ENCODE measurements at places on chromosomes 1 and 21.

GRCh38 chr1:44677201-44677766 is 2.8 kb downstream of the ARMH1 start:
- DNase-seq, result no peak

DNA sequence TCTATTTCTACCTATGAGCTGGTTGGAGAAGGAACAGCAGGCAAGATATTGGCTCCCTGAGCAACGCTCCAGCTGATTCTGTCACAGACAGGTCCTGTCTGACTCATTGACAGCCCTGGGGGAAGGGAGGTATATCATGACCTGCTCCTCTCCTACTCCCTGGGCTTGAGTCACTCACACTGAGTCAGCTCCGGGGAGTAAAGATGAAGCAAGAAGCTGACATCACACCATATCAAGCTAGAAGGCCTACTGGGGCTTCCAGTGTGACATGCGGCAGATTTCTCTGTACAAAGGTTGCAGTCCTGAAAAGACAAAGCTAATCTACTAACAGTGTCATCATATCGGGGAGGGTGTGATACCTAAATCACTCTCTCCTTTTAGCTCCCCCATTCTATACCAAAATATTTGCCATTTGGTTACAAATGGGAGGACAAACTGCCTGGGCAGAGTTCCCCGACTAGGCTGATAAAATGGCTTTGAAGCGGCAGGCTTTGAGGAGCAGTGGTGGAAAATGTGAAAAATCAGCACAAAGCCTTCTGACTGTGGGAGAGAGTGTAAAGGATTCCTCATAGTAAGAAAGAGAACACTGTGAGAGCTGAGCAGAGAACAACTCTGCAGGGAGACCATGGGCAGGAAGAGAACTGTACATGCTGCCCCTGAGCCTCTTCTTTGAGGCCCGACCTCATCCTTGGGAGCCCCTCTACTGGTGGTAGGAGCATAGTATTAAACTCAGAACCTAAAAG is 15.5 kb downstream of the PI4KB start:
- no peak for DNase-seq

GRCh38 chr1:212218065-212218464 is 67.1 kb upstream of the PPP2R5A start:
- DNase-seq, result no peak

DNA sequence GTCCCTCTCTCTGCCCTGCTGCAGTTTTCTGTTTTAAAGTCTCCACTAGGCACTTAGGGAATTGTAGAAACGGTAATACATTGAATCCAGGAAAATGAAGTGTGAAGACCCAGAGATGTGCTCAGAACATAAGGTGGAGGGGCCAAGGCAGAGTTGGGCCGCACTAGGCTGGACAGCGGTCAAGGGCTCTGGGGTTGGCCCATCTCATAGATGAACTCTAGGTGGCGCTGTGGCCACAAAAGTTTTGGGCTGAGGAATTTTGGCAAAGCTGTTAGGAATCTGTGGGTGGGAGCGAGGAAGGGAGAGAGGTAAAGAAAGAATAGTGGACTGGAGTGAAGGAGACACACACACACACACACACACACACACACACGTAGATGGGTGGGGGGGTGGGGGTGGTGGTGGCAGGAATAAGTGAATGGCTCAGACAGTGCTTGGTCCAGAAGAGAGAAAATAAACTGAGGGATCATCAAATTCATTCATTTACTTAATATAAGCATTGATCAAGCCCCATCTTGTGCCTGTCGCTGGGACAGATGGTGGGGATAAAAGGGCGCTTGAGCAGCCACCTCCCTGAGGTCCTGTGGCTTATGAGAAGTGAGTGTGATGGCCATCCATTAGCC is 258.5 kb downstream of the TRABD2B start:
- DNase-seq, result peak; percentile 59

GRCh38 chr1:24696041-24696755 is 49.0 kb upstream of the CLIC4 start:
- DNase-seq, result no peak

DNA sequence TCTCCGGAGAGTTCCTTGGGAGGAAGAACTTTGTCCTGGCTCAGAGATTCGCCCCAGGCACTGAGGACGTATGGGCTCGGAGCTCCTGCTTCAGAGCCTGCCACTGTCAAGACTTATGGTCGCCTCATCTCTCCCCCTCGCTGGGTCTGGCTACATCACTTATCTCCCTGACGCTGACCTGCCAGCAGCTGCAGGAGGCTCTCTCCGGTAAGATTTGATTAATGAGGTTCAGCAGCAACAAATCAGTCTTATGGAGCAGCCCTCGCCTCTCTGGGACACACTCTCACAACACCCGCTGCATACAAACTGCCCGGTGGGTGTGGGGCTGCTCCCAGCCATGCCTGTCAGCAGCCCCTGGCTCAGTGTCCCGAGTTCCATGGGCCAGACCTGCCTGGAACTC is 297.8 kb downstream of the RRAGC start:
- DNase-seq, result no peak

DNA sequence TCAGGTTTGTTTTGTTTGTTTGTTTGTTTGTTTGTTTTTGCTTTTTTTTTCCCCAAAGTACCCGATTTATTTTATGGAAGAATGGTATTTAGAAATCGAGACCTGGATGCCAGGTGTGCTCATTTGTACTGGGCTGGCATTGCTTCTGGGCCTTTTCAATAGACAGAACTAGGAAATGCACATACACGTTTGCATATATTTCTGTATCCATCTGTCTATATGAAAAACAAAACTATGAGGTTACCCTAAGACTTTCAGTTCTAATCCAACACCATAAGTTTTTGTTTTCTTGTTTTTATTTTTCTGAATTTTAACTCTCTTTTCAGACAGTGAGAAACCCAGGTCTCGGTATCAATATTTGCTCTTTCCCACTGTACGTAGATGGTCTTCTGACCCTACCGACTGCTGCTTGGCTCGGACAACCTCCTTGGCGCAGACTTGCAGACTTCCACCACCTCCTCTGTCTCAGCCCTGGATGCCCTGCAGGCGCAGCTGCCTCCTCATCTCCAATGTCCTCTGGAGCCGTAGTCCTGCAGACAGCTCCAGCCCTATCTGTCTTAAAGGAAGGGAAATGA is 171.7 kb downstream of the NEK7 start:
- no peak for DNase-seq

DNA sequence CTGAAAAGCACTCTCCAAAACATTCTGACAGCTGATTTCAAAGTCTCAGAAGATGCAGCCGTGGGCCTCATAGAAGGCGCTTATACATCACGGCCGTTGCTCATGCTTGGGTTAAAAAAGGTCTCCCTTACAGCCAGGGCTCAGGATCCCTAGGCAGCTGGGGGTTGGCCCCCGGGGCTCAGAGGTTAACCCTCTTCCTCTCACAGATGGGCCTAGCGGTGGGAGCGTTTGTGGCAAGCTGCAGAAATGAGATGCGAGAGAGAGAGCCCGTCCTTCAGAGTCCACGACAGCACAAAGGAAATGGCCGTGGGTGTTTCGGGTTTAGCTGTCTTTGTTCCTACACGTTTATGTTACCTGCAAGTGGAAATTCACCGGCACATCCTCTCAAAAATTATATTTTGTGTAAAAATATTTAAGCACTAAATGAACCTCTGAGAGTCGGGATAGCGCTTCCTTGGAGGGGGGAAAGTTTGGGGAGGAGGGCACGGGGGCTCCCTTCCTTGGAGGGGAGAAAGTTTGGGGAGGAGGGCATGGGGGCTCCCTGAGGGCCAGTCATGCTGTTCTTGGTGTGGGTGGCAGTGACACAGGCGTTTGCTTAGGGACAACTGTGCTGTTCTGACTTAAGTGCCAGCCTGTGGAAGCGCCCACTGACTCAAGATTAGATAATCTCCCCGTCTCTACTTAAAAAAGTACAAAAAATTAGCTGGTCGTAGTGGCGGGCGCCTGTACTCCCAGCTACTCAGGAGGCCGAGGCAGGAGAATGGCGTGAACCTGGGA is 20.5 kb upstream of the PRDM15 start:
- no peak for DNase-seq

DNA sequence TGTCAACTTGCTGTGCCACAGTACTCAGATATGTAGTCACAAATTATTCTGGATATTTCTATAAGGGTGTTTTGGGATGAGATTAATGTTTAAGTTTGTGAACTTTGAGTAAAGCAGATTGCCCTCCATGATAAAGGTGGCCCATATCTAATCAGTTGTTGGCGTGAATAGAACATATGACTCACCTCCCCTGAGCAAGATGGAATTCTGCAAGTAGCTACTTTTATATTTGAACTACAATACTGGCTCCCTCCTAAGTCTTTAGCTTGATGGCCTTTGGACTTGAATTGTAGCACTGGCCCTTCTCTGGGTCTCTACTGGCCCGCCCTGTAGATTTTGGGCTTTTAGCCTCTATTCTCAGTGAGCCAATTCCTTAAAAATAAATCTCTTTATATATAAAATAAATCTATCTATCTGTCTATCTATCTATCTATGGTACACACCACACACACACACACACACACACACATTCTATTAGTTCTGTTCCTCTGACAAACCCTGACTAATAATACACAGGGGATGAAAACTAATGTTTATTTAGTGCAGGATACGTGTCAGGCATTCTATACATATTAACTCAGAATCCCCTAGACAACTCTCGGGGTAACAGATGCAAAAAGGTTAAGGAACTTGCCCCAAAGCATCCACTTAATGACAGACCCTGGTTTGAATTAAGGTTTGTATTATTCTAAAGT is 37.9 kb upstream of the PDC start:
- DNase-seq, result no peak

DNA sequence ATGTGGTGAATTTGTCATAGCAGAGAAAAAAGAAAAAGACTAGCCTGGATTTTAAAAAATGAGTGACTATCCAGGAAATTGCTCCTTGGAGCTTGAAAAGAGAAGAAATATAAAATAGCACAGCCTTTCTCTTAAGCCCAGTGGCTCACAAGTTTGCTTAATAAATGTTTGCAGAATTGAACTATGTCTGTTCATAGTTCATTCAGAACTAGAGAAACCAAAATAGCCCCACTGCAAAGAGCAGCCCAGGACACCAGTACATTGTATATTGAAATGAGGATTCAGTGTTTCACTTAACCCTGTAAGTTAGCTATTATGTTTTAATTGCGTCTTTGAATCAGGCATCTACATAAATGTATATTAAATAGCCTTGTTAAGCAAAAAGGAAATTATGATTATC is 88.8 kb downstream of the NR5A2 start:
- no peak for DNase-seq

DNA sequence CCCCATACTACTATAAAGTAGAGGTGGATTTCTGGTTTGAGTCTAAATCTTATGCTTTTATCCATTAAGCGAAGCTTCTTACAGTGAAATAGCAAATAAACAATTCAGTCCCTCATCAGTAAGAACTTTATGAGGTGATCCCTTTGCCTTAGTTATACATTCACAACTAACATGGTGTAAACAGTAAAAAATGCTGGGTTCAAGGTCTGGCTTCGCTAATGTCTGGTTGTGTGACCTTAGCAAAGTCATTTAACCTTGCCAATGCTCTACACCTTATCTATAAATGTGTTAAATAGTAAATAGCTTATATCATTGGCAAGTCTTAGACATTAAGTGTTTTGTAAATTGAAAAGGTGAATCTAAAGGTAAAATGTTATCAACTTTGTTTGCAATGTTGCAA is 475.4 kb downstream of the LMO4 start:
- DNase-seq, result no peak

DNA sequence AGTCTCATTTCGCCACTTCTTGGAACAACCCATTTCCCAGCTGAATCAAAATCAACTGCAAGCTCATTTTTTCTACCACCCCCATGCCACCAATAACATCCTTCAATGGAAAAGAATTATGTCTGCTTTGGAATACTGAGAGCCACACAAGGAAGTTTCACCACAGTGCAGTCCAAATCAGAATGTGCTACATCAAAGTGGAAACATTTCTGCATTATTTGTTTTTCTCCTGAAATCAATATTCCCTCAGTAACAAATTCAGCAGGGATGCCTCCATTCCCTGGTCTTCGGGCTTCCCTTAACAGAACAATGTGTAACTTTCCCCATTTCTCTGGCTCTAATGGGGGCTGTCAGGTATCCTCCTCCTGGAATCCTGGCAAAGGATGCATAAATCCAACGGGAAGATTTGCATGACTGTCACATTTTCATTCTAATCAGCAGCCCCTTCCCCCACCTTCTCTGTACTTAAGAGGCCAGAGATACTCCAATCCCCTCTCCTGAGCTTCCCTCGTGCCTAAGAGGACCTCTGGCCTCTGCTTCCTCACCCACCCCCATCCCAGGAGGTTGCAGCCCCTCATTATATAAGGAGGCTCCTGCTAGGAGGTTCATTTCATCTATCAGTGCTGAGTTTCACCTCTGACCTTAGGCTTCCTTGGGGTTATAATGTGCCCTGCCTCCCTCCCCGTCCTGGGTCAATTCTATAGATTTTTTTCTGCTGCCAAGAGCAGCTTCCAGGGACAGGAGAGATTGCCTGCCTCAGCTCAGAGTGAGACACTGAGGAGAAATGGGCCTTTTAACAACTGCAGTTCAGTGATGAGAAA is 201.1 kb downstream of the OMA1 start:
- DNase-seq, result no peak

- no peak for DNase-seq
These were observed 36.1 kb downstream of the LRRC40 start for GRCh38 chr1:70169018-70169839.

GRCh38 chr1:76146184-76146583 is 71.6 kb downstream of the ST6GALNAC3 start:
- DNase-seq, result no peak

- DNase-seq, result no peak
These were observed 32.4 kb downstream of the KCNN3 start for GRCh38 chr1:154837672-154838171.

DNA sequence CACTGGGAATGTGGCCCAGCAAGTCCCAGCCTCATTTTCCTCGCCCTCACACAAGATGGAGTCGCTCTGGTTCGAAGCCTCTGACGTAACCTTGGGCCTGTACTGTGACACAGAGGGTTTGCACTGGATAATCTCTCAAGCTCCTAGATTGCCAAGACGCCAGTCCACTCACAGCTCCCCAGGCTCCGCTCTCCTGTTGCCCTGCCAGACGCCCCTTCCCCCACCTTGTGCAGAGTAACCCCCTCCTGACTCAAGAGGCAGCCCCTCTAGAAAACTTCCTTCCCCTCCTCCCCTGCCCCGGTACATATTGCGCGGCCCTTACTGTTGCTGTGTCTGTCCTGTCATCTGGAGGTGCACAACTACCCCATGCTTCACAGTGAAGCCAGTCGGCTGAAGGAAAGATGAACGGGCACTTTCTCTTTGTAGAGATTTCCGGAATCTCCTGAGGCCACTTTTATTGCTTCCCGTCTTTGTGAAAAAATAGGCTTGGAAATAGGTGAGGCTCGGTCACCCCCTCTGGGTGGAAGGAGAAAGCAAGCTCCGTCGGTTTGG is 981 bp upstream of the KIAA1614 start:
- DNase-seq, result no peak

- no peak for DNase-seq
These were observed 163.3 kb downstream of the ST6GALNAC5 start for GRCh38 chr1:77030401-77031105.

DNA sequence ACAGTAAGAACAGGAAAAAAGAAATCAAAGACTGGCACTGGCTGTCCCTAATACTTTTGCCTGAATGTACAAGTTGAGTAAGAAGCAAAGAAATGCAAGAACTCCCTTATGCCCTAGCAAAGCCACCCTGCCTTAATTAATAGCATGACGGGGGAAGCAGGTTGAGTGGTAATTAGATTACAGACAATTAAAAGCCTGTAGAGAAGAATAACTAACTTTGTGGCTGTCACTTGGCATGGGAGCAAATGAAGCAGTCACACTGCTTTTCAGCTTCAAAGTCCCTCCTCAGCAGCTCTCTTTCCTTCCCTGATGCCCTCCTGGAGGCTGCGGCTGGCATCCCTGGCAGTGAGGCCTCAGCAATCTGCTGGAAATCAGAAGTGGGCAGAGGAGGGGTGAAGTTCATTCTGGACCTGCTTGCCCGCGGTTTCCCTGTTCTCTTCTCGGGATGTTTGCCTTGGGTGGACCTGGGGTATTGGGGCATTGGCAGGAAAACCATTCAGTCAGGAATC is 3.4 kb downstream of the OPTC start:
- DNase-seq, result no peak

All from progenitor cell of endocrine pancreas (in vitro differentiated cells).